NCI-H1048 (cell line): ENCODE measurements at places on chromosomes 5 and 9.

DNA sequence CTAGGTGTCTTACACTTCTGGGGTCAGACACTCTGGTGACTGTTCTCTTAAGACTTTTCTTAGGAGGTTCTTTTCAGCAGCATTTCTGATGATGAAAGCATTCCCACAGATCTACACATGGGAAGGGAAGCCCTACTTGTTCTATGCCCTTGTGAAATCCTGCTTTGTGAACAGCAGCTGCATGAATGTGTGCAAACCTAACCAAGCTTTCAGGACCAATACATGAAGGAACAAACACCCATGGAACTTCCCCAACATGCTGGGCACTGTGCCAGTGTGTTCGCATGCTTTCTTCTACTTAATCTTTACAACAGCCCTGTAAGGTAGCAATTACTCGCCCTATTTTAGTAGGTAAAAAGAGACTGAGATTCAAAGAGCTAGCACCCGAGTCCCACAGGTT, 439.9 kb upstream of the KLF4 start:
- DNase-seq = no peak

GRCh38 chr5:2182020-2182419, 299.3 kb upstream of the IRX4 start:
- DNase-seq = no peak

GRCh38 chr5:1125030-1125357, 13.1 kb upstream of the SLC12A7 start:
- no peak for DNase-seq

DNA sequence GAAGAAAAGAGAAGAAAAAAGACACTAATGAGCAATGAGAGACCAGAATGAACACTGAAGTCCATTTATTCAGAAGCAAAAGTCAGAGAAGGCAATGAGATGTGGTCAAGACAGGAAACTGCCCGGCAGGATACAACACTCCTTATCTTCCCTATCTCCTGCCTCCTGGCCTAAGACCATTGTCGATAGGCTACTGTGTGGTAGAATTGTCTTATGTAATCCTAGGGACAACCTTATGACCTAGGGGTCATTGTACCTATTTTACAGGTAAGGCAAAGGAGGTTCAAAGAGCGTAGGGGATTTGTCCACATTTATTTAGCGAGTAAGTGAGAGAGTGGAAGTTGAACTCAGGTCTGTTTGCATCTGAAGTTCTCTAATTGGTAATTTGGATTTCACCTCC, 63.0 kb upstream of the PTPN3 start:
- DNase-seq = no peak

- DNase-seq = no peak
Measured at GRCh38 chr5:56306433-56307150, 73.5 kb upstream of the ANKRD55 start.

- no peak for DNase-seq
Measured at GRCh38 chr9:69671311-69671878, 776 bp downstream of the APBA1 start.

DNA sequence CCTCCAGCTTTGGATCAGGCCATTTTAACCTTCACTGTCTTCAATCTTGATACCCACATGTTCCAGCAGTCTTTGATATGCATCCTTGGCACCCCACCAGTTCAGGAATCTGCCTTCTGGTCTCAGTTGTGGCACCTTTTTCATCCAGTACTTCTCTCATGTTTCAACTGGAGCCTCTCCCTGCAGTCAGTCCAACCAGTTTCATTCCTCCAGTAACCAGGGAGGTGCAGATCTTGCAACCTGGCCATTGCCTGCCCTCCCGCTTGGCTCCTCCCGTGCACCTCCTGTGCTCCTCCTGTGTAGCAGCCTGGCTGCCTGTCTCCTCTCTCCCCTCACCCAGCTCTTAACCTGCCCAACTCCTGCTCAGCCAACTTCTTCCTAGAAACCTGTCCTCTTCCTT, 20.2 kb downstream of the FUBP3 start:
- no peak for DNase-seq

- no peak for DNase-seq
Measured at GRCh38 chr5:122400938-122401337, 88.9 kb downstream of the SNCAIP start.

DNA sequence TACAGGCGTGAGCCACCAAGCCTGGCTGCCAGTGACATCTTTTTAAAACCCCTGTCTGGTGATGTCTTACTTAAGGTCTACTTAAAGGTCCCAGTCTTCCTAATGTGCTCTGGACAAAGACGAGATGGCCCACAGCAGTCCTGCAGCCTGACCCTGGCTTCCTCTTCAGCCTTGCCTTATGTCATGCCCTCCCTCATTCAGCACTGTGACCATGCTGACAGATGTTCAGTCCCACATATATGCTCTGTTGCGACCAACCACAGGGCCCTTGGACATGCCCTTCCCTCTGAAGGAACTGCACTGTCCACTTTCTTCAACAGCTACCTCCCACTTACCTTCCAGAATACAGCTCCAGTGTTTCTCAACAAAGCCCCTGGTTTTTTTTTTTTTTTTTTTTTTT, 172.8 kb upstream of the PANK3 start:
- DNase-seq = no peak

DNA sequence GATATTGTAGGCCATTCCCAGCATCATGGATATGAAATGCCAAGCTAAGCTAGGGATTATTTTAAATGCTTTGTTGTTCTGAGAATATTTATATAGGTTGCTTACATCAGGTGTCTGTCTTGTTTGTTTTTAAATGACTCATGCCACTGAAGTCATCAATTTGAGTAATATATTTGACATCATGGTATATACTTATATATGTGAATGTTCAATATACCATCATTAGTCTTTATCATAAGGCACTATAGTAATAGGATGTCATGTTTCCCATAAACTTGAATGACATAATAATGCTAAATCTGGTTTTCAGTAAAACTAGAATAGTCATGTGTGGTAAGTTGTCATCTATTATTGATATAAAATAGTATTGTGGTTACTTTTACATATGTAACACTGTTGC, 13.1 kb downstream of the C9orf85 start:
- DNase-seq = no peak

- DNase-seq = no peak
Measured at GRCh38 chr5:66198837-66199236, 54.7 kb downstream of the SREK1 start.

DNA sequence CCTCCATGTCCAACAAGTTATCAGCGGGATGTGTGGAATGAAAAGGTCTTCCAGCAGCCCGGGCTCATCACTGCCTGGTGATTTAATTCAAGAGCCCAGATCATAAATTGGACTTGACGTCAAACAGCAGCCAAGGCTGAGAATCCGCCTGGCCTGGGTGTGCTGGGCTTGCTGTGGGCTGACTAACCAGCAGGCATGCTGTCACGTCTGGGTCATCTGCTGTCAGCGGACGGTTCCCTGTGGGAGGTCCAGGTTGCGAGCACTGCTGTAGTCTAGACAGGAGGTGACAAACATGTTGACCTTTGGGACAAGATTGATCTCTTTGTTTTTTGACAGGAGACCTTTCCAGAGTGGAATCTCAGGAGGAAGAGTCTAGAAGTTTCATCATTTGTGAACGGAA, 289.7 kb downstream of the OSTF1 start:
- no peak for DNase-seq

- DNase-seq = no peak
Measured at GRCh38 chr5:4252385-4252784, 656.8 kb downstream of the IRX1 start.

DNA sequence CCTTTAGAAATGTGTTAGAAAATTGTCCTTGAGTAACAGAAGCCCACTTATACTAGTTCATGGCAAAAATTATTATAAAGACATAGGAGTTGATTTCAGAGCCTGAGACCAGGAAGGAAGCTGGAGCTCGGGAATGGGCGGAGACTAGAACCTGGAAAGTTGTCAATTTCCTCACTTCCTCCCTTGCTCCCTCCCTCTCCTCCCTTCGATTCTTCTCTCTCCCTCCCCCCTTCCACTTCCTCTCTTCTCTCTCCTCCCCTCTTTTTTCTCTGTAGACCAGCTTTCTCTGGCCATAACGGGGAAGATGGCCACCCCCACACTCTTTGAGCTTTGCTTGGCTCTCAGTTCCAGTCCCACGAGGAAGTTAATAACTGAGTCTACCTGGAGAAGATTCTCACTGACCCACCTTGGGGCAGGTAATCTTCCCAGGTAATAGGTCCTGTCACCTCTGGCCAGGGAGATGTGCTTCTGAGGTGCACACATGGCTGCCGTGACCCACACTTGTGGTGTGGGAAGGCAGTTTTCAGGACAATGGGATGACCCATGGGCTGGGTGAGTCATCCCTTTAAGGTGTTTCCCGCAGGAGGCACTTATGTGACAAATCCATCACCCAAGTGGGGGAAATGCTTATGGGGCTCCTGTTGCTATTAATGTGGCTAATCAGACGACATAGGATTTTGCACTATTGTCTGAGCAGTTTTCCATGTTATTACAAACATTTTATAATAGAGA, 78.7 kb downstream of the HSPA4 start:
- DNase-seq = no peak

DNA sequence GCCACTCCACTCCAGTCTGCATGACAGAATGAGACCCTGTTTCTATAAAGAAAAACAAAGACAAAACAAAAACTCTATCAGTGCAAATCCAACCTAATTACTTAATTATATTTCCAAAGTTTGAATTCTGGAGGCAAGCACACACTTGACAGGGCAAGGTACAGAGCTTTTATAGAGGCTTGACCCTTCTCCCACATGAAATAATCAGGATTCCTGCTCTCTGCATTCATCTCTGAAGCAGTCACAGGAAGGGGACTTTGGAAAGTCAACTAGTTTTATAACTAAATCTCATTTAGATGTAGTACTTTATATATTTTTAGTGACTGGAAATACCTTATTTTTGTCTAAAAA, 91.9 kb upstream of the CHD1 start:
- no peak for DNase-seq

DNA sequence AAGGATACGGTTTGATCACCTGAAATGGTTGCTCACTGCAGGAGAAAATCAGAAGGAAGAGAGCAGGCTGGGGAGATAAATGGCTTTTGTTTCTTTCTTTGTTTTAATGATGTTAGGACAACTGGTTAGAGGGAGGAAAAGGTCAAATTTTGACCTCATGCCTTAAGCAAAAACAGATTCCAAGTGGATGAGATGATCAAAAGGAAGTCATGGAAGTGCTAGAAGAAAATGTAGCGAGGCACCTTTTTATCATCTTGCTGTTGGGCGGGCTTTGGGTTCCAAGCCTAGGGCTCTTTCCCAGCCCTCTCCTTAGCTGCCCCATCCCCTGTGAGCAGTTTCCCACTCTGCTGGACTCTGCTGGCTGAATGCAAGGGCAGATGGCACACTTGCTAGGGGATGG, 127.9 kb downstream of the ADAMTS2 start:
- DNase-seq = no peak

DNA sequence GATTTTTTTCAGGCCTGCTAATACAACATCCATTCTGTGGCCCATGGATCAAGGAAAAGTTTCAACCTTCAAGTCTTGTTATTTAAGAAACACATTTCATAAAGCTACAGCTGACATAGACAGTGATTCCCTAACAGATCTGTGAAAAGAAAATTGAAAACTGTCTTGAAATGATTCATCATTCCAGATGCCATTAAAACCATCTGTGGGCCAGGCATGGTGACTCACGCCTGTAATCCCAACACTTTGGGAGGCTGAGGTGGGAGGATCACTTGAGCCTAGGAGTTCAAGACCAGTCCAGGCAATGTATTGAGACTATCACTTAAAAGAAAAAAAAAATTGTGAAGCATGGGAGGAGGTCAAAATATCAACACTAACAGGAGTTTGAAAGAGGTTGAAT, 6.0 kb downstream of the RAPGEF6 start:
- DNase-seq = no peak

DNA sequence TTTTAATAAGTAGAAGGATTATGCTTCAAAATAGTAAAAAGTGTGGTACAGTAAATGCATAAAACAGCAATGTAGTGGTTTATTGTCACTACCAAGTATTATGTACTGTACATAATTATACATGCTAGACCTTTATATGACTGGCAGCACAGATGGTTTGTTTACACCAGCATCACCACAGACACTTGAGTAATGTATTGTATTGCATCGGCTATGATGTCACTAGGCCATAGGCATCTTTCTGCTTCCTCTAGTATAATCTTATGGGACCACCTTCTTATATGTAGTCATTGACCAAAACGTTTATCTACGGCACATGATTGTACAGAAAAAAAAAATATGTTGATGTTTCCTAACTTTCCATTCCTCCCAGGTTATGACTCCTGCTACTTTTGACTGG, 31.9 kb upstream of the SSBP2 start:
- DNase-seq = no peak

GRCh38 chr5:5296051-5296450, 126.4 kb upstream of the ICE1 start:
- no peak for DNase-seq

- DNase-seq = no peak
Measured at GRCh38 chr5:141778683-141779082, 96.7 kb upstream of the ARAP3 start.

DNA sequence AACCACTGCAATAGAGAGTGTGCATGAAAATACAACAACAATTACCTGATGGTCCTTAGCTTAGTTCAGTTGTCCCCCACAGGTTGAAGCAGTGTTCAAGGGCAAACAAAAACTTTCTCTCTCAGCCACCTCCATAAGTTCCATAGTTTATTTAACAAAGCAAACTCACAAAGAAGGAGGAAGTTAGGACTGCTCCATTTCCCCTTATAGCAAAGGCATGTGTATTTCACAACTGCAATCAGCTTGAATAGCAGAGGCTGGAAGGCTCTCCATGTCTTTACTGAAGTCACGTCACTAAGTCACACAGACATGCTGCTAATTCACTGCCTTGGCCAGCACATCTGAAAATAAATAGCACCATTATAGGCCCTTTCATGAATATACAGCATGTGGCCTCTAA, 43.3 kb downstream of the DOCK8 start:
- no peak for DNase-seq

GRCh38 chr5:134552301-134552700, 26.8 kb downstream of the JADE2 start:
- no peak for DNase-seq

DNA sequence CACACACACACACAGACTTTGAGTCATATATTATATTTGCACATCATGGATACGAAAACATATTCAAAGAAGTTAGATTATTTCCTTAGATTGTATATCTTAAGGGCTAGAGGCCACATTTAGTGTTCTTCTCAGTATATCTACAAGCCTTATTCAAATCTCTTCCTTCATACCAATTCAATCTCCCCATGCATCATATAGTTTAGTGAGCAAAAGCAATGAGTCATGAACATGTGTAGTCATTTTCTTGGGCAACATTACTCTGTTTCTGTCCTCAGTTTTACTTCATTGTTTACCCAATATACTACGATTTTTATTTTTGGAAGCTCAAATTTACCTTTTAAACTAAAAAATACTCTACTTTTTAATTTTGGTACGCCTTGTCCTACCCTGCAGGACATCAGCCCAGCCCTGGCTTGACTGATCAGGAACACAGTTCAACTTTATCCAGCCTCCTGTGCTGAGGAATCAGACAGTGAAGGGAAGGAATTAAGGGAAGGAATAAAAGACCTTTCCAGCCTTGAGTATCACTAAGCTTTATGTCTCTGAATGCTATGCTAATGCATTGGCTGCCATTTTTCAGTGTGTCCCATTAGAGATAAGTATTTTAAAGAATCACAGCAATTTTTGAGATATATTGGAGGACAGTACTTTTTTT, 101.7 kb upstream of the FST start:
- DNase-seq = no peak

GRCh38 chr5:14635656-14636055, 28.9 kb upstream of the OTULIN start:
- no peak for DNase-seq

- DNase-seq = no peak
Measured at GRCh38 chr5:28561522-28561921, 1523.1 kb upstream of the CDH9 start.
